Esophagus muscularis mucosa (tissue), 4 donors: ENCODE measurements at places on chromosomes 2 and 18.

GRCh38 chr2:7593360-7593759 is 676.1 kb downstream of the RNF144A start:
- H3K27me3 ChIP-seq = no peaks in the 10 kb centered on the region
- no peak overlapping the region for H3K27ac ChIP-seq
- H3K4me3 ChIP-seq = no peak overlapping the region
- H3K36me3 ChIP-seq = no peaks in the 10 kb centered on the region
- H3K4me1 ChIP-seq = no peaks in the 10 kb centered on the region

GRCh38 chr2:11699686-11700670 is 30.0 kb upstream of the NTSR2 start:
- no peaks in the 10 kb centered on the region for H3K36me3 ChIP-seq
- H3K4me1 ChIP-seq = peaks cover 34% of the 10 kb centered on the region
- no peak for DNase-seq

- H3K27me3 ChIP-seq = no peaks in the 10 kb centered on the region
- no peak overlapping the region for H3K27ac ChIP-seq
- H3K36me3 ChIP-seq = no peaks in the 10 kb centered on the region
- no peak for DNase-seq
- H3K4me1 ChIP-seq = no peaks in the 10 kb centered on the region
- H3K4me3 ChIP-seq = no peak overlapping the region
Observed at GRCh38 chr18:21230436-21230835, 11.6 kb upstream of the GREB1L start.

GRCh38 chr2:60868589-60869273 is 12.6 kb upstream of the REL start:
- H3K27me3 ChIP-seq = no peaks in the 10 kb centered on the region
- peak; percentile 14 for DNase-seq
- no peak overlapping the region for H3K27ac ChIP-seq
- no peaks in the 10 kb centered on the region for H3K4me1 ChIP-seq
- H3K4me3 ChIP-seq = no peak overlapping the region

- H3K36me3 ChIP-seq = no peaks in the 10 kb centered on the region
- H3K27me3 ChIP-seq = no peaks in the 10 kb centered on the region
- H3K27ac ChIP-seq = no peak overlapping the region
- no peak overlapping the region for H3K4me3 ChIP-seq
- DNase-seq = no peak
Observed at GRCh38 chr2:183348492-183348891, 224.2 kb downstream of the NUP35 start.

GRCh38 chr2:10014418-10015190 is 28.7 kb upstream of the KLF11 start:
- peaks cover 12% of the 10 kb centered on the region for H3K4me1 ChIP-seq
- no peak for DNase-seq
- H3K36me3 ChIP-seq = no peaks in the 10 kb centered on the region
- H3K4me3 ChIP-seq = no peak overlapping the region
- H3K27me3 ChIP-seq = no peaks in the 10 kb centered on the region

DNA sequence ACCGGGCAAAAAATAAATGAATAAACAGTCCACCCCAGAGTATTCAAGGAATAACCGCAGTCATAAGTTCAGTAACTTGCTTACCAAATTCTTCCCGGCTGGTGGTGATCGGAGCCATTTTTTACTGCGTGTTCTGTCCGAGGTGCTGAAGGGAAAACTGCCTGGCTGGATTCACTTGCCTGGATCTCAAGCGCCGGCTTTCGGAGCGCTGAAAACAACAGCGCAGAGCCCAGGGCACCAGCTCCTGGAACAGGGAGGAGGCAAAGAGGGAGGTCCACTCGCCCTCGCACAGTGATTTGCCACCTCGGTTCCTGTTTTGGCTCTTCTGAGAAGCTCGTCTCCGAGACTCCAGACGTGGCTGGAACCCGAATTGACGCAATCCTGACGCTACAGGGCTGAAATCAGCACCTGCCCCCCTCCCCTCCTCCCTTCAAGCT is at the start of gene SYT4:
Gene SYT4, minus strand, starts transcription at position 327 of the 437 bp plus-strand sequence. Its CDS starts 209 bp downstream, at position 118.
- no peak within 1 kb of the TSS for H3K4me3 ChIP-seq
- H3K36me3 ChIP-seq = no peaks in the 10 kb centered on the region
- H3K27me3 ChIP-seq = no peaks in the 10 kb centered on the region

DNA sequence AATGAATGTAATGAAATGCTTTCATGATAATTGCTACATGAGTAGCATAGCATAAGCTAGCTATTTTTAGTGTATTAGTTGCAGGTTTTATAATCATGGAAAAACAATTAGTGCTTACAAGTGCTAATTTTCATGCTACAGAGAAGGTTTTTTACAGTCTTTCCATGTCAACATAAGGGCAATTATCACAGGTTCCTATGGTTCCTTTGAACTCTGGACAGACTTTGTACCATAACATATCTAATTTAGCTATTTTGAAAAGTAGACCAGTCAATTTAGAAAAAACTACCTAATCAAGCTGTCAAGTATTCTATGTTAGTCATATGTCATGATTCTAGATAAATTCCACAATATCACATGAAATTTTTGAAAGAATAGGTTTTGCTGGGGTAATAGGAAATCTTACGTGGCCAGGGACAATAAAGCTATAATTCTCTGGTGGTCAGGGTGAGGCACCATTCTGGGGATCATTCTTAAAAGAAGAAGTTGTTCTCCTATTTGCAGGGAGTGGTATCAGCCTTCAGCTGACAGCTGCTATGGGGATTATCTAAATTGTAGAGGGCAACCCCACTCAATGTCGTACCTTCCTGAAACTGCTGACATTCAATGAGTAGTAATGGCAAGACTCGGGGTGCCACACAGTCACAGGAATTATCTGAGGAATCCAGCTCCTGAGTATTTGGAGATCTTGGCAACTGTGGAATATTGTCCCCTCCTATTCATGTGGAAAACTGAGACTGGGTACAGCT is 724.0 kb upstream of the LINC00305 start:
- H3K36me3 ChIP-seq = no peaks in the 10 kb centered on the region
- no peak for DNase-seq
- H3K4me1 ChIP-seq = no peaks in the 10 kb centered on the region
- H3K27me3 ChIP-seq = no peaks in the 10 kb centered on the region
- H3K4me3 ChIP-seq = no peak overlapping the region
- no peak overlapping the region for H3K27ac ChIP-seq

GRCh38 chr2:33136566-33136965 is 189.8 kb downstream of the LTBP1 start:
- H3K4me3 ChIP-seq = peak overlapping the region; percentile 64
- H3K4me1 ChIP-seq = peaks cover 72% of the 10 kb centered on the region
- no peaks in the 10 kb centered on the region for H3K36me3 ChIP-seq
- peak overlapping the region; percentile 85 for H3K27ac ChIP-seq

DNA sequence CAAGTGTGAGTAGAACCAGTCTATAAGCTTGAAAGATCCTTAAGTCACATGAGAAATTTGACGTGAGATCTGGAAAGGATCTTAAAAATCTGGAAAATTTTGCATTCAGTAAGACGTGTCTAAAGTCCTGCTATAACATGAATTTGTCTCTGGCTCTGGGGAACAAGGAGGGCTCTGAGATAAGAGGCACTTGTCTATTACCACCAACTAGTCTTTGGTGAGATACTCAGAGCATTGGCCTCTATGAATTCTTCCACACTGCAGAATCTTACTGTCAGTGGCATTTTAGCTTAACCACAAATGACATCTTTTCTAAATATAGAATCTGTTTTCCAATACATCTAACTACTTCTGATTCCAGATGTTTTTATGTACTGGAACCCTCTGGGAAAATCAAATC is 1504.5 kb downstream of the DPP10 start:
- H3K27ac ChIP-seq = no peak overlapping the region
- H3K4me1 ChIP-seq = no peaks in the 10 kb centered on the region
- H3K27me3 ChIP-seq = no peaks in the 10 kb centered on the region
- H3K4me3 ChIP-seq = no peak overlapping the region
- no peaks in the 10 kb centered on the region for H3K36me3 ChIP-seq
- DNase-seq = no peak
